ENCODE measurements at places on chromosomes 6 and 20.

- no peak for DNase-seq
Observed at GRCh38 chr6:72530750-72531149, 91.1 kb upstream of the KCNQ5 start.

- no peak for DNase-seq
Observed at GRCh38 chr20:60069656-60070055, 111.4 kb downstream of the CDH26 start.

DNA sequence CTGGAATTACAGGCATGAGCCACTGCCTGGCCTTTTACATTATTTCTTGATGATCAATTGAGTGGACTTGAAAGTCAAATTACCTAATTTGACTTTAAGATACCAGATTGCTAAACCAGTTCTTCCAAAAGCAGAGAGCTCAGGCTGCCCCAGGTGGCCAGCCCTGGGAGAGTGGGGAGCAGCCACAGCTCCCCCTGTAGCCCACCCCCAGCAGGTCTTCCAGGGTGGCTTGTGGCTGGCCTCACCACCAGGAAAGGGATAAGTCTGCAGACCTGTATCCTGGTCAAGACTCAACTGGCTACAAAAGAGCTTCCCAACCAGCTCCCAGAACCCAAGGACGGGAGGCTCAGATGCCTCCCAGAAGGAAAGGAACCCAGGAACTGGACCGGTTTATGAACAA, 23.8 kb upstream of the AKAP12 start:
- DNase-seq: no peak

GRCh38 chr20:17783671-17784070, 83.9 kb downstream of the BANF2 start:
- no peak for DNase-seq

GRCh38 chr20:50394569-50394968, 115.6 kb upstream of the PTPN1 start:
- no peak for DNase-seq

- DNase-seq: no peak
Observed at GRCh38 chr6:11890849-11891248, 112.2 kb upstream of the ADTRP start.

- no peak for DNase-seq
Observed at GRCh38 chr6:80508885-80509630, 402.6 kb downstream of the BCKDHB start.

GRCh38 chr6:117781550-117781949, 106.3 kb downstream of the NUS1 start:
- DNase-seq: no peak
